ENCODE measurements at places on chromosomes 1 and 21. TPM values are rescaled to one million over a fixed set of nuclear protein-coding genes. Genes with fewer than 3 reads are reported as not detected.

Gene ASTN1
- polyA plus RNA-seq = 0.33 TPM

Gene COL9A2
- 1.0 TPM for polyA plus RNA-seq

Gene AADACL3
- 0.04 TPM for polyA plus RNA-seq

Gene SPRR2B
- 1.1 TPM for polyA plus RNA-seq

Gene DNAJC16
- 3.2 TPM for polyA plus RNA-seq

Gene KCNA2
- 3.5 TPM for polyA plus RNA-seq

Gene CNTN2
- polyA plus RNA-seq = 0.34 TPM
